Hematopoietic multipotent progenitor cell treated with erythropoietin and hydrocortisone succinate and interleukin-3 and kit ligand, for 15 days (in vitro differentiated cells): ENCODE measurements at places on chromosomes 2 and 18.

- DNase-seq, result no peak
These were observed 20.2 kb downstream of the SCYGR8 start for GRCh38 chr2:227765788-227766372.

- DNase-seq, result no peak
These were observed 774.9 kb downstream of the RNF144A start for GRCh38 chr2:7691961-7692656.

DNA sequence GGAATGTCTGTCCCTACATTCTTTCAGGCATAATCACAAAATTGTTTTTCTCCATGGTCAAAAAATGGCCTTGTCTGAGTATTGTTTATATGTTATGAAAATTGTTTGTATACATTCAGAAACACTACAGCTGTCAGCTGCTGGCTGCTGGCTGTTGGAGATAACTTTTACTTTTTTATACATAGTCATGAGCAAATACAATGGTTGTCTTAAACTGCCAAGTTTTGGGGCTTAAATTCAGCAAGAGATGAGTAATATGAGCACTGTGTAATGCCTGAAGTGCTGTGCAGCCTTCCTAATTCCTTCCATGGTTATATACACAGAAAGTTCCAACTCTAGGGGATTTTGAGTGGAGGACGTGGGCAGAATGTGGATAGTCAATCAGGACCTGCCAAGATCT, 168.9 kb upstream of the RMP24 start:
- no peak for DNase-seq

- no peak for DNase-seq
These were observed 40.6 kb upstream of the TWSG1 start for GRCh38 chr18:9293948-9294347.

- DNase-seq, result no peak
These were observed 1860.6 kb upstream of the PIK3C3 start for GRCh38 chr18:40094441-40094840.

- peak; percentile 45 for DNase-seq
These were observed 14.1 kb downstream of the LTBP1 start for GRCh38 chr2:32960647-32961403.

GRCh38 chr2:73260338-73260984, 23.8 kb downstream of the FBXO41 start:
- peak; percentile 14 for DNase-seq

DNA sequence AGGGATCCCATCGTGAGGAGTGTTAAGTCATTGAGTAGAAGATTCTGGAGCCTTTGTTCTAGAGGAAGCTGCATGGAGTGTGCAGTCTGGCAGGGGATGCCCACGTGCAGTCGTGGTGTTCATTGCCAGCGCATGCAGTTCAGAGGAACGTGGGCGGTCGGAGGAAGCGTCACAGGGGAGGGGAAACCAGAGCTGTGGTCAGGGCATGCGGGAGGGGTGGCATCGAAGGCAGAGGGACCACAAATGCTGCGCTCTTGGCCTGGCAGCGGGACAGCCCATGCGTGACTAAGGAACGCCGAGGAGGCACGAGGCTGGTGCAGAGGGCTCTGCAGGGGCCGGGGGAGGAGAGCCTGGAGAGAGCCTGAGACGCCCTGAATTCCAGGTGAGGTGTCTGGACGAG, 141.1 kb downstream of the KLHL29 start:
- no peak for DNase-seq

DNA sequence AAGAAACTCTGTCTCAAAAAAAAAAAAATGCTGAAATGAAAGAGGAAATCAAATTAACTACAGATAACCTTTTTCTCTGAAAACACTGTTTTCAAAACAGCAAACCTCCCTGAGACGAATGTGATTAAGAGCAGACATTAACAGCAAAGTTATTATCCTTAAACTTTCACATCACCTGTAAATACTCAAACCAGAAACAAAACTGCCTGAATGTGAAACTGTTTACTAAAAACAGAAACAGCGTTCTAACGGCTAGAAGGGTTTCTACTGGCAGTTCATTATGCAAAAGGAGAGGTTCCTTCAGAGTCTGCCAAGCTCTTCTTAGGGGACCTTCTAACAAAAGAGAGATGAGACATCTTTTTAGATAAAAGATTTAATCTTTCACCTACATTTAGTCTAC, 45.9 kb downstream of the PNO1 start:
- no peak for DNase-seq

DNA sequence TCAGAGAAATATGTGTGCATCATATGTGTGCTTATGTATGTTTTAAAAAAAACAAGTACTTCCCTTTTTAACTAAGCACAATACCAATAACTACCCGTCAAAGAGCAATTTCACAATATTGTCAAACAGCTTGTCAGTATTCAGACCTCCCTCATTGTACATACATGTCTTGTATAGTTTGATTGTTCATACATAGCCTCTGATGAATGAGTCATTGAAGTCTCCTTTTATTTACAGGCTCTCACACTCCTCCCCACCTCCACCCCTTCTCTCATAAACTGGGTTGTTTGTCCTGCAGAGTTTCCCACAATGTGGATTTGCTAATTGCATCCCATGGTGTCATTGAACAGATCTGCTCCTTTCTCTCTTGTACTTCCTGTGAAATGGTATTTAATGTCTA, 132.8 kb upstream of the L3MBTL4 start:
- no peak for DNase-seq

DNA sequence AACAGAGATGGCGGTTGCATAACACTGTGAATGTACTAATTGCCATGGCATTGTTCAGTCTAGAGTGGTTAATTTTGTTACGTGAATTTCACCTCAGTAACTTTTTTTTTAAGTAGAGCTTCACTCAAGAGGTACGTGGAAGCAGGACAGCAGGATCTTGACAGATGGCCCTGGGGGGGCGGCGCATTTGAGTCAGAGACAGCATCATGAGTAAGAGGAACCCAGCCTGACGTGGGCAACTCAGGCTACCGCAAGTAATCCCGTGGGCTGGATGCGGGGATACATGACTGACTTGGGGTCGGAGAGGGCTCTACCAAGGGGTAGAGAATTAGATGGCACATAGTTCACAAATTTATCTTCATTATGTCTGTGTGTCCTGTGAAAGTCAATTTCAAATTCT, 38.1 kb upstream of the DAPL1 start:
- DNase-seq, result no peak

GRCh38 chr18:28256166-28256565, 79.2 kb upstream of the CDH2 start:
- DNase-seq, result no peak
